SJSA1 (cell line): ENCODE measurements at places on chromosomes 3 and 15.

DNA sequence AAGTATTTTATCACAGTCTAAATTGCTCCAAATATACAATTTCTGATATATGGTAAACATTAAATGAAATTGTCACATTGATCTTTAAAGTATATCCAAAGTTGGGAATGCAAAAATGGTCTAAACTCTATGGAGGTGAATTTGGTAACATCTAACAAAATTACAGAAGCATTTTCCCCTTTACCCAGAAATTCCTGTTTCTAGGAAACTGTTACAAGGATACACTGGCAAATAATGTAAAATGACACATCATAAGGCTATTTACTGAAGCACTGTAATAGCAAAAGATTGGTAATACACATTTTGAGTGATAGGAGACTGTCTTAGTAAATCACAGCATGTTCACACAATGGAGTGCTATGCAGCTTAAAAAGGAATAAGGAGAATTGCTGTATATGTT, 50.0 kb upstream of the SLCO2A1 start:
- H3K27me3 ChIP-seq: no peaks in the 10 kb centered on the region
- no peaks in the 10 kb centered on the region for H3K4me1 ChIP-seq
- H3K27ac ChIP-seq: no peak overlapping the region

DNA sequence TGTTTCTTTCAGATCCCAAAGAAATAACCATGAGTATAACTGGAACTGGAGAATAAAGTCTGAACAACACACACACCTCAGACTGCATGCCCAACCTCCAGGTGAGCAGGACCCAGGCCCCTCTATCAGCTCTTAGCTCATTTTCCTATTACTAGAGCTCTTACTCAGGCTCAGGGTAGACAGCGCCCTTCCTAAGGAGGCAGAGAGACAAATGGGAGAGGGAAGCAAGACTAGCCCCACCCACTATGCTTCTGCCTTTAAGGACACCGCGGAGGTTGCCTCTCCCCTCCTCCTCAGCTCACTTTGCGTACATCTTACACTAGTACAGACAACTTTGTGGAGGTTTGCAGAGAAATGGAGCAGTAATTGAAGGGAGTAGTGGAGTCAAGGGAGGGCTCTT, 44.0 kb upstream of the GLCE start:
- H3K36me3 ChIP-seq: no peaks in the 10 kb centered on the region
- H3K27me3 ChIP-seq: peaks cover 11% of the 10 kb centered on the region
- DNase-seq: no peak
- no peak overlapping the region for H3K4me3 ChIP-seq
- H3K4me1 ChIP-seq: no peaks in the 10 kb centered on the region
- no peak overlapping the region for H3K27ac ChIP-seq

DNA sequence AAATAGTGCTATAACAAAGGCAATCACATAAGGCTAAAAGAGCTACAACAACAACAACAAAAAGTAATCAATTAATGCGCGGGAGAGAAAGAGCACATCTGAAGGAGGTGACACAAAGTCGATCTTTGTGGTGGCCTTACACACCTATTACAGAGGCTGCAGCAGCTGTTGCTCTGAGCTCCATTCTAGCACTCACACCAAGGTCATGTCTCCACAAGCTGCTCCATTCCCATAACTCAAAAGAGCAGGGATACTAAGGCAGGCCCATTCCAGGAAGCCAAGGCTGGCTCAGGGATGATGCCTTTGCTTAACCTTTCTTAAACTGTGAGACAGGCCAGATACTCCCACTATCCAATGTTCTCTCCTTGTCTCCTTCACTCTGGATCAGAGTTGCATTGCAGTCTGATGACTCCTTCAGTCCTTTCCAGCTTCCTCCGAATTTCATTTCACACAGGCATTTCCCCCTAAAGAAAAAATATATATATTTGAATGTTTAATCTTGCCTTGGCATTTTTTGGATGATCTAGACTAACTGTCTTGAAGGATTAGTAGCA, 52.7 kb downstream of the SNTN start:
- H3K27me3 ChIP-seq: no peaks in the 10 kb centered on the region
- H3K4me1 ChIP-seq: no peaks in the 10 kb centered on the region
- no peak overlapping the region for H3K27ac ChIP-seq

DNA sequence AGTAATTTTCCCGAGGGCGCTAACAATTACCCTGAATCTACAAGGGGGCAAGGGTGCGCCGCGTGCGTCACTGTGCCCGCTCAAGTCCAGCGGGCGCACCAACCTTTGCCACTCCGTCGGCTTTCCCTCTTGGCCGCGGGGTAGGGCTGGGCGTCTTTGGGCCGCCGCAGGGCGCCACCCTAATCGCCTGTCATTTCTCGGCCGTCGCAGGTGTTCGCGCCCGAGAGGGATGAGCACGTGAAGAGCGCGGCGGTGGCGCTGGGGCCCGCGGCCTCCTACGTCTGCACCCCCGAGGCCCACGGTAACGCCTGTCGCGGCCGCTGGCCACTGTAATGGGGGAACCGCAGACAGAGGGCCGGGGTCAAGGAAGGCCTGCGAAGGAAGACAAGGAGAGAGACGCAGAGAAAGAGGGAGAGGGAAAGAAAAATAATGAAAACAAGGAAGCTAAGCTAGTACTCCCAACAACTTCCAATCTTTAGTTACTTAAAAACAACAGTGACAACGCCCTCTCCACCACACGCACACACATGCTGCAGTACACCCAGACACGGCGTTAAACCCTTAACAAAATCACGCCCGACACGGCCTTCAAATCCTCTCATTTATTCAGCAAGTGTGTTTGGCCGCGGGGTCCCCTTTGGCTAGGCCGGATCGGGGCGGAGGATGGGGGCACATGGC, 3.8 kb downstream of the SKOR1 start:
- H3K36me3 ChIP-seq: no peaks in the 10 kb centered on the region
- H3K4me1 ChIP-seq: peaks cover 11% of the 10 kb centered on the region
- H3K27ac ChIP-seq: no peak overlapping the region
- no peak overlapping the region for H3K4me3 ChIP-seq
- peaks cover 90% of the 10 kb centered on the region for H3K27me3 ChIP-seq

- H3K4me3 ChIP-seq: no peak overlapping the region
- H3K4me1 ChIP-seq: no peaks in the 10 kb centered on the region
- no peak for DNase-seq
- H3K27me3 ChIP-seq: no peaks in the 10 kb centered on the region
- no peak overlapping the region for H3K27ac ChIP-seq
These were observed 894.0 kb downstream of the ROBO2 start for GRCh38 chr3:77933926-77934325.

GRCh38 chr15:26115229-26115943, 252.3 kb upstream of the ATP10A start:
- no peaks in the 10 kb centered on the region for H3K27me3 ChIP-seq
- H3K4me3 ChIP-seq: no peak overlapping the region
- no peak for DNase-seq
- H3K36me3 ChIP-seq: no peaks in the 10 kb centered on the region
